ENCODE measurements at places on chromosomes 13 and 19.

DNA sequence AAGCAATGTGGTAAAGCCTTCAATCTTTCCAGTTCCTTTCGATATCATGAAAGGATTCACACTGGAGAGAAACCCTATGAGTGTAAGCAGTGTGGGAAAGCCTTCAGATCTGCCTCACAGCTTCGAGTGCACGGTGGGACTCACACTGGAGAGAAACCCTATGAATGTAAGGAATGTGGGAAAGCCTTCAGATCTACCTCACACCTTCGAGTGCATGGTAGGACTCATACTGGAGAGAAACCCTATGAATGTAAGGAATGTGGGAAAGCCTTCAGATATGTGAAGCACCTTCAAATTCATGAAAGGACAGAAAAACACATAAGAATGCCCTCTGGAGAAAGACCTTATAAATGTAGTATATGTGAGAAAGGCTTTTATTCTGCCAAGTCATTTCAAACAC, 15.6 kb upstream of the ZNF763 start:
- no peak overlapping the region for H3K4me3 ChIP-seq
- no peaks in the 10 kb centered on the region for H3K27me3 ChIP-seq
- H3K36me3 ChIP-seq: peaks cover 9% of the 10 kb centered on the region
- H3K27ac ChIP-seq: no peak overlapping the region
- no peaks in the 10 kb centered on the region for H3K4me1 ChIP-seq

DNA sequence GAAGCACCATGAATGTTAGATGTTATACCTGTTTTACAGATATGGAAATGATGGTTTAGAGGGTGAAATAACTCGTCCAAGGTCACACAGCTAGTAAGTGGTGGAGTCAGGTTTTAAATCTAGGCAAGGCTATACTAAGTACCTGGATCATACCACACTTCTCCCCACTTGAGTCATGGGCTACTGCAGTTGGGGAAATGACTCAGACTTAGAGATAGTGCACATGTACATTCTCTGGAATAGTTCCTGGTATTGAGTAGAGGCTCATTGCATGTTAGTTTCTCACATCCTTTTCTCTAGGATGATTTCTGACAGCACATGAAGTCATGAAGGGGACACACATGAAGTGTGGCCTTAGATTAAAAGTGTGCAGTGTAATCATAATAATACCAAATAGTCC, 76.2 kb upstream of the TNFSF11 start:
- H3K36me3 ChIP-seq: no peaks in the 10 kb centered on the region
- no peak for DNase-seq
- H3K4me1 ChIP-seq: no peaks in the 10 kb centered on the region

GRCh38 chr13:77975358-77976042, 56.9 kb upstream of the EDNRB start:
- H3K27ac ChIP-seq: no peak overlapping the region
- no peaks in the 10 kb centered on the region for H3K36me3 ChIP-seq
- H3K27me3 ChIP-seq: no peaks in the 10 kb centered on the region
- H3K4me3 ChIP-seq: no peak overlapping the region
- no peak for DNase-seq

GRCh38 chr19:44677019-44677811, 5.9 kb downstream of the CEACAM19 start:
- no peak overlapping the region for H3K27ac ChIP-seq
- H3K36me3 ChIP-seq: no peaks in the 10 kb centered on the region
- DNase-seq: peak; percentile 62

GRCh38 chr19:33214596-33214995, 11.1 kb downstream of the SLC7A10 start:
- no peak overlapping the region for H3K27ac ChIP-seq
- H3K4me1 ChIP-seq: peaks cover 3% of the 10 kb centered on the region
- H3K36me3 ChIP-seq: no peaks in the 10 kb centered on the region

Measured in testis (tissue), 5 donors.